ENCODE measurements at places on chromosomes 13 and 19. TPM values are rescaled to one million over a fixed set of nuclear protein-coding genes. Genes with fewer than 3 reads are reported as not detected.

The MISP3 gene
- 0.59 TPM for total RNA-seq

The APOC1 gene
- 1.4 TPM for total RNA-seq

The SYT5 gene
- not detected for total RNA-seq

The CEACAM1 gene
- not detected for total RNA-seq

GRCh38 chr19:3146677-3147100 lies 10.9 kb downstream of the GNA15 start:
- H3K36me3 ChIP-seq = no peaks in the 10 kb centered on the region
- DNase-seq = peak; percentile 77

GRCh38 chr13:73464758-73465616 lies 406.2 kb downstream of the KLF5 start:
- no peaks in the 10 kb centered on the region for H3K36me3 ChIP-seq
- DNase-seq = no peak
- H3K27ac ChIP-seq = no peak overlapping the region
- no peak overlapping the region for H3K4me3 ChIP-seq

DNA sequence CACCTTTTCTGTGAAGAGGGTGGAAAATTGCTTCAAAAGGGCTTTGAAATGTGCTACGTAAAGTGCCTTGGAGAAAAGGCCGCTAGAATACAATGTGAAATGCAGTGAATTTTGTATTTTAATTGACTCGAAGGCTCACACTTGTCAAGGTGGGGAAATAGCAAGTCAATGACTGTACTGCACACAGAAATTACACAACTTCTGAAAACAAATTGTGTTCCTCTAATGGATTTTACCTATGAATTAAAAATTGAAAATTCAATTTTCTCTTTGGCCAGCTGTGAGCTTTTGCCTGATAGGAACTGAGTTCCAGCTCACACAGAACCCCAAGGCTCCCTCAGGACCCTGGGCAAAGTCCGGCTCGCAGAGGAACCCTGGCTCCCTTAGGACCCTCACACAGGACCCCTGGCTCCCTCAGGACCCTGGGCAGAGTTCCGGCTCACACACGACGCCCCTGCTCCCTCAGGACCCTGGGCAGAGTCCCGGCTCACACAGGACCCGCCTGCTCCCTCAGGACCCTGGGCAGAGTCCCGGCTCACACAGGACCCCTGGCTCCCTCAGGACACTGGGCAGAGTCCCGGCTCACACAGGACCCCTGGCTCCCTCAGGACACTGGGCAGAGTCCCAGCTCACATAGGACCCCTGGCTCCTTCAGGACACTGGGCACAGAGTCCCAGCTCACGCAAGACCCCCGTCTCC lies 324.9 kb downstream of the UQCRFS1 start:
- H3K27ac ChIP-seq = no peak overlapping the region
- no peaks in the 10 kb centered on the region for H3K27me3 ChIP-seq

GRCh38 chr19:8342684-8343482 lies at the start of gene KANK3:
Gene KANK3, minus strand, starts transcription at chr19:8343262. Its CDS starts 5,434 bp downstream, at chr19:8337828.
- H3K27ac ChIP-seq = no peak within 1 kb of the TSS
- H3K4me1 ChIP-seq = peaks cover 5% of the 10 kb centered on the region
- peaks cover 33% of the 10 kb centered on the region for H3K27me3 ChIP-seq
- H3K36me3 ChIP-seq = no peaks in the 10 kb centered on the region
- peak within 1 kb of the TSS; percentile 43 for H3K4me3 ChIP-seq

- DNase-seq = peak; percentile 84
- no peaks in the 10 kb centered on the region for H3K27me3 ChIP-seq
- peak overlapping the region; percentile 79 for H3K4me3 ChIP-seq
- H3K36me3 ChIP-seq = no peaks in the 10 kb centered on the region
- peak overlapping the region; percentile 37 for H3K27ac ChIP-seq
Measured at GRCh38 chr19:6109947-6110346, 353 bp downstream of the RFX2 start.

DNA sequence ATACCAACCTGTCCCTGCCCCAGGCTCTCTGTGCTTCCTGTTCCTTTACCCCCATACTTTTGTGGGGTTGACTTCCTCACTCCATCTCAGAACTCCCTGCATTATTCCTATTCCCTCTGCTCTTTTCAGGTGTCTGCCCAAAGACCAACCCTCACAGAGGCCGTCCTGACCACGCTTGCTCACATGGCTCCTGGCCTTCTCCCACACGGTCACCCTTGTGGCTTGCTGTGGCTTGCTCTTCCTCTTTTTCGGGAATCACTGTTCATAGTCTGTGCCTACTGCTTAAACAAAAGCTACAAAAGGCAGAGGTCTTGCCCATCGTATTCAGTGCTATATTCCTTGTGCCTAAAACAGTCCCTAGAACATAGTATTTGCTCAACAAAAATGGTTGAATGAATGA lies 25.2 kb upstream of the ARGLU1 start:
- H3K36me3 ChIP-seq = no peaks in the 10 kb centered on the region
- H3K4me1 ChIP-seq = peaks cover 7% of the 10 kb centered on the region
- H3K27me3 ChIP-seq = no peaks in the 10 kb centered on the region
- no peak for DNase-seq
- no peak overlapping the region for H3K27ac ChIP-seq
- H3K4me3 ChIP-seq = no peak overlapping the region

DNA sequence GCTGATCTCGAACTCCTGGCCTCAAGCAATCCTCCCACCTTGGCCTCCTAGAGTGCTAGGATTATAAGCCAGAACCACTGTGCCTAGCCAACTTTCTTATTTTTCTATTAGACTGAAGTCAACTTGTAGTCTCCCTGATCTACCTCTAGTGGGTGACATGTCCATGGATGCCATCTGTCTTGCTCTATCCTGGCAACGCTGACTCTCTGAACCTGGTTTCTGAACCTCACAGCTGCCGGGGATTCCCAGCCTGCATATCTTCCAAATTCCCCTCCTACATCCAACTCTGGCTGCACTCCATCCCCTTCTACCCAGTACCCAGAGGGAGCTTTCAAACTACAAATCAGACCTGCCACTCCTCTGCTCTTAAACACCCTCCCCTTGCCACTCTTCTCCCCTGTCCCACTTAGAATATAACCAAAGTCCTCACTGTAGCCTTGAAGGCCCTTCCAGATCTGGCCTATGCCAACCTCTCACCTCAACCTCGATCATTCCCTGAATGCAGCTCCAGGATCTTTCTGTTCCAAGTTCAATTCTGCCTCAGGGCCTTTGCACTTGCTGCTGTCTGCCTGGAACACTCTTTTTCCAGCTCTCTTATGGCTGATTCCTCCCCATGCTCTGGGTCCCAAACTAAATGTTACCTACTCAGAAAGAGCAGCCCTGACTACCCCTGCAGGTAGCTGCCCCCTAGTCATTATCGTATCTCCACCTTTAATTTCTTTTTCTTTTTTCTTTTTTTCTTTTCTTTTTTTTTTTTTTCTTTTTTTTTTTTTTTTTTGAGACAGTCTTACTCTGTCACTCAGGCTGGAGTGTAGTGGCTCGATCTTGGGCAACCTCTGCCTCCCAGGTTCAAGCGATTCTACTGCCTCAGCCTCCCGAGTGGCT lies 2.2 kb downstream of the CLIP3 start:
- peak; percentile 92 for DNase-seq
- H3K27ac ChIP-seq = no peak overlapping the region
- peaks cover 16% of the 10 kb centered on the region for H3K36me3 ChIP-seq
- no peak overlapping the region for H3K4me3 ChIP-seq
- H3K4me1 ChIP-seq = peaks cover 8% of the 10 kb centered on the region

DNA sequence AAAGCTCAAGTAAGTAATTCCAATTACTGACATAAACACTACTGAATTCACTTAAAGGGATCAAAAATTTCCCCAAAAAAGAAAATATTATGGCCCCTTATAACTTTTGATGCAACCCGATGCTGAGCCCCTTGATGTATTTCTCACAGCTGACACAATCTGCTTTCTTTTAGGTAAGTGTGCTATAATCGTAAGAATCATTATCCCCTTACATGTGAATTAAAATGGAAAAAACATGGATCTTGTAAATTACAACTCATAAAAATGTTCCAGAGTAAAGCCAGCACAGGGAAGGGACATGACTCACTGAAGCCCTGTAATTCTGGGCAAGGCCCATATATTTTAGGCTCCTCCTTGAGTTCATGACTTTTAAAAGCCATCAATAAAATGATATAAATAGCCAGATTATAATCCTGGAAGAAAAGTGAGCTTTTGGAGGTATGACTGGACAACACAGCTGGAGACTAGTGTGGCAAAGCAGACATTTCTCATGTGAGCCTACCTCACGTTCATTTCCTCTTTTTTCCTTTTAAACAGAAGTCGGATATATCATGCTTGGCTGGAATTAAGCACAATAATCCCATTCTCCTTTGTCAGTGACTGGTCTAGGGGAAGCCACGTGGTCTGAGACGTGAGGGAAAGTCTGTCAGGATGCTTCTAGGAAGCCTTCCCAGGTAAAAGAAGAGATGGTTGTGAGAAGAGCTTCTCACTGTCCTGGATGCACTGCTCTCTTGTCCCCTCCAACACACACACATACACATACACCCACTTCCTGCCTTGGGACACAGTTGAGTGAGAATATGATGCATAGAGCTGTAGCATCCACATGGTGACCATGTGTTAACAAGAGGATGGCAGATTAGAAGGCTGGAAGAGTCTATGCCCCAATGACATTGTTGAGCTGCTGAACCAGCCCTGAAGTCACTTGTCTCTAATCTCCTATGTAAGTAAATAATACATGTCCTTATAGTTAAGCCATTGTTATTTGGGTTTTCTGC lies 165.4 kb downstream of the RGCC start:
- peaks cover 12% of the 10 kb centered on the region for H3K4me1 ChIP-seq
- H3K27me3 ChIP-seq = no peaks in the 10 kb centered on the region
- H3K4me3 ChIP-seq = no peak overlapping the region
- peak; percentile 74 for DNase-seq
- no peaks in the 10 kb centered on the region for H3K36me3 ChIP-seq

DNA sequence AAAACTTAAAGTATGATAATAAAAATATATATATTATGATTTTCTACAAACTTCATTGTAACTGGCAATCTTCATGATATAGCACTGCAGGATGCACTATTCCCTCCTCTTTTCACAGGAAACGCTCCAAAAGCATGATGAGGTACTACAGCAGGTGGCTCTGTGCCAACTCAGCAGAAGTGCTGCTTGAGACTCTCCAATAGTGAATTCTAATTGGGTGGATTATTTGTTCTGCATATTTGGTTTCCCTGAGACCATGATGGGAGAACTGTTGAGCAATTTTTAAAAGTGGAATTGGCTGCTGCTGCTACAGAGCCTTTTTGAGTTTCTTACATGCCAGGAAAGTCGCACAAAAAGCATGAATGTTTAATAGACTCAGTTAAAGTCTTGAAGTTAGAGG lies 1782.4 kb upstream of the PCDH20 start:
- H3K4me3 ChIP-seq = no peak overlapping the region
- H3K4me1 ChIP-seq = no peaks in the 10 kb centered on the region
- H3K27me3 ChIP-seq = no peaks in the 10 kb centered on the region
- no peaks in the 10 kb centered on the region for H3K36me3 ChIP-seq
- DNase-seq = no peak
- no peak overlapping the region for H3K27ac ChIP-seq

- H3K36me3 ChIP-seq = no peaks in the 10 kb centered on the region
- no peak overlapping the region for H3K27ac ChIP-seq
- no peak overlapping the region for H3K4me3 ChIP-seq
- peaks cover 4% of the 10 kb centered on the region for H3K27me3 ChIP-seq
- H3K4me1 ChIP-seq = no peaks in the 10 kb centered on the region
Measured at GRCh38 chr13:113748862-113749451, 10.1 kb upstream of the TMEM255B start.

- H3K4me3 ChIP-seq = no peak overlapping the region
- H3K27ac ChIP-seq = no peak overlapping the region
- H3K27me3 ChIP-seq = no peaks in the 10 kb centered on the region
- DNase-seq = no peak
- H3K4me1 ChIP-seq = no peaks in the 10 kb centered on the region
- H3K36me3 ChIP-seq = no peaks in the 10 kb centered on the region
Measured at GRCh38 chr13:102978168-102978567, 88.0 kb downstream of the SLC10A2 start.

GRCh38 chr13:45341799-45342500 lies 967 bp upstream of the TPT1 start:
- peaks cover 31% of the 10 kb centered on the region for H3K4me1 ChIP-seq
- H3K4me3 ChIP-seq = peak overlapping the region; percentile 94
- H3K27me3 ChIP-seq = no peaks in the 10 kb centered on the region
- peaks cover 44% of the 10 kb centered on the region for H3K36me3 ChIP-seq

GRCh38 chr19:48724796-48725753 lies 5.5 kb upstream of the MAMSTR start:
- H3K27ac ChIP-seq = peak overlapping the region; percentile 69
- no peak overlapping the region for H3K4me3 ChIP-seq

DNA sequence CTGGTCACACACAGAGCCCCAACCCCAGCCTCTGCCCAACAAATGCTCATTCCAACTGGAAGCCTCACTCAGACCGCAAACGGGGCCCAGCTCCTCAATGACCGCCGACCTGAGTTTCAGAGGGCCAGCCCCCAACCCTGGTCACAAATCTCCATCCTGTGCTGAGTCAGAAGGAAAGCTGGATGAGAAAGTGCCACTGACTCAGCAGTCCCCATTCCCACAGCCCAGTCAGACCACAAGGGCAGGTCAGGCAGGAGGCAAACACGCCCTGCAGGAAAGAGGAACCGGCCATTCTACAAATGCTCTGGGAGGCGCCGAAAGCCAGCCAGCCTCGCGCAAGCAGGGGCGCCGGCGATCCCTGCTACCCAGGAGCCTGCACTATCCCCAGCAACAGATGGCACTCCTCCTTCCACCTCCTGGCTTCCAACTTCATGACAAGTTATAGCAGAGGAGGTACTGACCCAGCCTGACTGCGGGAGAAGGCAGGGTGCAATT lies 14.1 kb upstream of the PRKD2 start:
- peaks cover 32% of the 10 kb centered on the region for H3K4me1 ChIP-seq
- peaks cover 67% of the 10 kb centered on the region for H3K36me3 ChIP-seq
- H3K27me3 ChIP-seq = no peaks in the 10 kb centered on the region
- DNase-seq = peak; percentile 100
- peak overlapping the region; percentile 91 for H3K27ac ChIP-seq

GRCh38 chr13:55493297-55493696 lies 1647.4 kb upstream of the PRR20A start:
- H3K27me3 ChIP-seq = no peaks in the 10 kb centered on the region
- H3K4me1 ChIP-seq = no peaks in the 10 kb centered on the region
- no peak overlapping the region for H3K27ac ChIP-seq
- H3K4me3 ChIP-seq = no peak overlapping the region
- no peaks in the 10 kb centered on the region for H3K36me3 ChIP-seq
- no peak for DNase-seq

Measured in osteoblast (primary cell).